Naive B cell (primary cell): ENCODE measurements at places on chromosomes 7 and 10.

- DNase-seq = no peak
- no peak overlapping the region for H3K4me3 ChIP-seq
- peak overlapping the region; percentile 41 for H3K27ac ChIP-seq
- H3K4me1 ChIP-seq = peaks cover 15% of the 10 kb centered on the region
- H3K36me3 ChIP-seq = no peaks in the 10 kb centered on the region
Measured at GRCh38 chr7:107130487-107131220, 38.1 kb upstream of the HBP1 start.

DNA sequence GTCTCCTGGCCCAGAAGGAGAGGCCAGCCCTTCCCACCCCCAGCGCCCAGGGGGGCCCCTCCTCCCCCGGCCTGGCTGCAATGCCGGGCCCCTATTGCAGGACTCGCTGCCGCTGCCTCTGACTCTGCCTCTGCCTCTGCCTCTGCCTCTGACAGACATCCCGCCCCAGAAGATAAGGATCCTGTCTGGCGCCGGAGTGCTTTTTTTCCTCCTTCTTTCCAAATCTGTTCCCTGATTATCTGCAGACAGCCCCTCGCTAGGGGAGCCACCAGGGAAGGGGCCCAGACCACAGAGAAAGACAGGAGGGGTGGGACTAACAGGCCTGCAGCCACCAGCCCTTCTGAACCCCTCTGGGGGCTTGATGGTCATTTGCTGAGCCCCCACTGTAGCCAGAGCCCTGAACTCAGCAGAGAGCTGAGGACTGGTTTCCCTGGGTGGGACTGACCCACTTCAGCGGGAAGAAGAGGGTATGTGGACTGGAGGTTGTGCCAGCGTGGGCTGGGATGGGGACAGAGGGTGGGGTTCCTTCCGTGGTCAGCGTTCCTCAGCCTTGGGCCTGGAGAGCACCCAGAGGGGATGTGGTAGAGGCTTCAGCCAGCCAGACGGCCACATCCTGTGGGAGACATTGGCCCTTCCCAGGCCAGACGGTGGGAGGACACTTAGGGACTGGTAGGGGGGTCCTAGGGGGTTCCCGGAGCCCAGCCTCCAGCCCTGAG is 22.8 kb downstream of the UNC5B start:
- no peaks in the 10 kb centered on the region for H3K36me3 ChIP-seq
- peaks cover 39% of the 10 kb centered on the region for H3K27me3 ChIP-seq
- H3K27ac ChIP-seq = no peak overlapping the region
- no peak overlapping the region for H3K4me3 ChIP-seq
- no peak for DNase-seq
- H3K4me1 ChIP-seq = no peaks in the 10 kb centered on the region

GRCh38 chr7:107007892-107008287 is 36.6 kb upstream of the PRKAR2B start:
- no peaks in the 10 kb centered on the region for H3K4me1 ChIP-seq
- no peak overlapping the region for H3K4me3 ChIP-seq
- DNase-seq = no peak
- no peaks in the 10 kb centered on the region for H3K27me3 ChIP-seq
- no peak overlapping the region for H3K27ac ChIP-seq

GRCh38 chr10:3781468-3782145 is 3.4 kb downstream of the KLF6 start:
- H3K4me3 ChIP-seq = peak overlapping the region; percentile 99
- DNase-seq = no peak
- peak overlapping the region; percentile 100 for H3K27ac ChIP-seq
- peaks cover 53% of the 10 kb centered on the region for H3K4me1 ChIP-seq

DNA sequence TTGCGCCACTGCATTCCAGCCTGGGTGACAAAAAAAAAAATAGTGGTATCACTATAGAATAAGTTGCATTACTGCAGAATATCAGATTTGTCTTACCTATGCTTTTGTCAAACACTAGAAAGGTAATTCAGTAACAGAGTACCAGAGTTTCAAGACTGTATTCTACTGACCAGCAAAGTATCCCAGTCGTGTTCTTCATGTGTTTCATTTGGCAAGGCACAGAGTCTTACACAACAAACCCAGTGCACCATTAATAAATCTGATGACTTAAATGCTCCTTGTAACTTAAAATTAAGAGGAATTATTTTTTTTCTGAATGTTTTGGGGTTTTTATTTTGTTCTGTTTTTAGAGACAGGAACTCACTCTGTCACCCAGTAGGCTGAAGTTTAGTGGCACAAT is 34.4 kb upstream of the PBLD start:
- H3K27ac ChIP-seq = no peak overlapping the region
- peaks cover 7% of the 10 kb centered on the region for H3K36me3 ChIP-seq
- H3K4me3 ChIP-seq = no peak overlapping the region
- no peaks in the 10 kb centered on the region for H3K27me3 ChIP-seq

DNA sequence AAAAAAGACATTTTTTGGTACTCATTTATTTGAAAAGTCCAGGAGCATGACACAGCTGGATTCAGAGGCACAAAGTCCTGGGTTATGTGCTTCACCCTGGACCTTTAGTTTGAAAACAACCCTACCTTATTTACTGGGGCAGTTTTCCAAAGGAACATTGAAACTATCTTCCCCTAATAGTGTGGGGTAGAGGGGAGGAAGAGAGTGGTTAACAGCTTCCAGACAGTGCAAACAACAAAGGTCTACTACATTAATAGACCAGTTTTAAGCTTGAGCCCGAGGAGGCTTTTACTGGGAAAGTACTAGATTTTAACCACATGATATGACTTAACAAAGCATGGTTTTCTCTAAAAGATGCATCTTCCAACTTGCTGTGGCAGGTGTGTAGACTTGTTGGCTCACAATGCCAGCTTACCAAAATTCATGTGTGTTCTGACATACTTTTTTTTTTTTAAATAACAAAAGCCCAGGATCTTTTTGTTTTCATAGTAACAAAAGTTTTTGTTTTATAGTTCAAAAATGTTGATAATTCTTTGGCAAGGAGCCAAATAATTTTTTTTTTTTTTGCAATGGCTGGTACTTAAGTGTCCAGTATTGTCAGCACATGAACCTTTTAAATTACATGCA is 1.8 kb downstream of the GSTO1 start:
- peaks cover 13% of the 10 kb centered on the region for H3K36me3 ChIP-seq
- peaks cover 9% of the 10 kb centered on the region for H3K27me3 ChIP-seq
- peaks cover 29% of the 10 kb centered on the region for H3K4me1 ChIP-seq
- peak overlapping the region; percentile 98 for H3K4me3 ChIP-seq
- H3K27ac ChIP-seq = no peak overlapping the region

DNA sequence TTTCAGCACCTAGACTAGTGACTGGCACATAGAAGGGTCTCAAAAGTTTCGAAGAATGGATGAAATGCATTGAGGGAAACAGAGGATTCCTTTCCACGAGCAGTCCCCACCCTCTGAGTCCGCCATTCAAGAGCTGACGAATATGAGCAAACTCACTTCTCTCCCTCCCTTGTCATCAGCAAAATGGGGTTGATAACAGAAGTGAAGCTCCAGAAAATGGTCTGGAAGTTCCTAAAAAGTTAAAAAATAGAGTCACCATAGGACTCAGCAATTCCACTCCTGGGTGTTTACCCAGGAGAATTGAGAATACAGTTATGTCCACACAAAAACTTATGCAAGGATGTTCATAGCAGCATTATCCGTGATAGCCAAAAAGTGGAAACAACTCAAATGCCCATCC is 25.0 kb upstream of the SRGN start:
- H3K4me1 ChIP-seq = peaks cover 10% of the 10 kb centered on the region
- no peaks in the 10 kb centered on the region for H3K27me3 ChIP-seq
- H3K27ac ChIP-seq = no peak overlapping the region
- no peak for DNase-seq
- no peak overlapping the region for H3K4me3 ChIP-seq

GRCh38 chr7:38727184-38727940 is 96.2 kb upstream of the AMPH start:
- no peaks in the 10 kb centered on the region for H3K27me3 ChIP-seq
- no peak overlapping the region for H3K27ac ChIP-seq
- H3K36me3 ChIP-seq = peaks cover 30% of the 10 kb centered on the region
- H3K4me1 ChIP-seq = no peaks in the 10 kb centered on the region
- DNase-seq = no peak
- no peak overlapping the region for H3K4me3 ChIP-seq

DNA sequence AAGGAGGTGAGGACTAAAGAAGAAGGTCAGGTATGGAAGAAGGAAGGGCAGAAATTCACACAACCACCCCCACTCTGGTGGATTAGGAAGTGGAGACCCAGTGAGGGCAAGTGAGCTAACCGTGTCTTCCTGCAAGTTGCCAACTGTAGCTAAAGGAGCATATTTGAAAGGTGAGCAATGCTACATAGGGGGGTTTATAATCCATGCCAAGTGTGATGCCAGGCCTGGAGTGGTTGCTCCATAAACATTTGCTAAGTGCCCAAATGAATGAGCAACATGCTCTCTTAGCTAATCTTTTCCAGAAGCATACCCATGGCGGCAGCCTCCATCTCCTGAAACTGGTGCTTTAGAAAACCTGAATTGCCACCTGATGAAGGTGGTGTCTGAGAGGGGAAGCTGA is 121.6 kb downstream of the LRRC18 start:
- DNase-seq = no peak
- peaks cover 6% of the 10 kb centered on the region for H3K4me1 ChIP-seq

DNA sequence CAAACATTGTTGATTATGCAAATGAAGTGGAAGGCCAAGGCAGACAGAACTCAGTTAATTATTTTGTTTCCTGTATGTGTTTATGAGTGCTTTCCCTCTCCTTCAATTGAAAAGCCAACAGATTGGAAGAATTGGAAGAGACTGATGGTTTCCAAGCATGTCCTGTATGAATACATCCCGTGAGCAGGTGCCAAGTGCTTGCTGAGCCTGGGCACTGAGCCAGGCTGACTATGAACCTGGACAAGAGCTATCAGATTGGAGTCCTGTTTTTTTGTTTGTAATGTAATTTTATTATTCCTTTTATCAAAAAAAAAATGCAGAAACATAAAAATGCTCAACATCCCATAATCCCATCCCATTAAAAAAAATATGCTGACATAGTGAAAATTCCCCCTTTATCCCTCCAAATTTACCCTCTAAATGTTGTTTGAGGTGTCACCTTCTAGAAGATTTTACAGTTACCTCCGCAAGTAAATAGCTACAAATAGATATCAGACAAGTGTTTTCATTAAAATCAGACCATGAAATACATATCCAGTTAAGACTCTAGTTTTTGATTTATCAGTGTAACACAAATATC is 449.5 kb downstream of the GRID1 start:
- no peaks in the 10 kb centered on the region for H3K4me1 ChIP-seq
- H3K4me3 ChIP-seq = no peak overlapping the region
- peaks cover 11% of the 10 kb centered on the region for H3K27me3 ChIP-seq
- no peak overlapping the region for H3K27ac ChIP-seq
- DNase-seq = no peak
